ENCODE measurements at places on chromosomes 7 and 10.

- no peak for DNase-seq
Observed at GRCh38 chr7:139482662-139483466, 609 bp downstream of the KLRG2 start.

- DNase-seq: no peak
Observed at GRCh38 chr10:7826971-7827370, 8.7 kb downstream of the TAF3 start.

- DNase-seq: no peak
Observed at GRCh38 chr7:80357530-80357929, 154.3 kb downstream of the GNAT3 start.

DNA sequence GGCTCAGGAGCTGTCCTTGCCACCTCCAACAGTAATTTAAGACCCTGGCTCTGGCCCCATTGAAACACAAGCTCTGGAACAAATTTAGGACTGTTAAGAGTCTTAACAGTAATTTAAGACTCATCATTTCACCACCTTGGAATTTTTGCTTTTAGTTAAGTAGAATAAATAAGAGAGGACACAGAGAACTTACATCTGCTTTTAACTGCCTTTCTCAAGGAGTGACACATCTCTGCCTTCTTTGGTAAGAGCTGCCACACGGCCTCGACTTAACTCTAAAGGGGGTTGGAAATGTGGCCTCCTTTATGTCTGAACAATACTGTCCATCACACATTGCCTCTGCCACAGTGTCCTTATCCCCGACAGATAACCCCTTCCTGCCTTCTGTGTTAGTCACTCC lies 77.9 kb downstream of the HERPUD2 start:
- DNase-seq: no peak
